ENCODE measurements at places on chromosomes 7 and 10. TPM values are rescaled to one million over a fixed set of nuclear protein-coding genes. Genes with fewer than 3 reads are reported as not detected.

The FAM13C gene
- not detected for total RNA-seq

The PRXL2A gene
- 5.1 TPM for total RNA-seq

The TDRD1 gene
- total RNA-seq, result 0.37 TPM

The TEX36 gene
- not detected for total RNA-seq

The RGS10 gene
- 155 TPM for total RNA-seq

The PTF1A gene
- total RNA-seq, result not detected

The TFEC gene
- total RNA-seq, result 0.25 TPM

The C1GALT1 gene
- 45.0 TPM for total RNA-seq

The TUBB8 gene
- total RNA-seq, result not detected

The C10orf105 gene
- 0.45 TPM for total RNA-seq

The MYPN gene
- total RNA-seq, result not detected

The HACD1 gene
- total RNA-seq, result 4.2 TPM

The PROSER2 gene
- total RNA-seq, result 1.9 TPM

The ARHGAP22 gene
- 0.82 TPM for total RNA-seq

The OR2A25 gene
- not detected for total RNA-seq

The CCDC3 gene
- total RNA-seq, result not detected

The GOLGA7B gene
- 16.7 TPM for total RNA-seq

The SPDYE3 gene
- total RNA-seq, result not detected

The HOXA6 gene
- not detected for total RNA-seq

The ARPC1B gene
- 203 TPM for total RNA-seq

The MYO1G gene
- total RNA-seq, result 197 TPM

The MYH16 gene
- total RNA-seq, result not detected

The PPP1R17 gene
- not detected for total RNA-seq

The TRIM73 gene
- 45.0 TPM for total RNA-seq

The ZNF804B gene
- total RNA-seq, result not detected

The VSIR gene
- 81.4 TPM for total RNA-seq

The RASA4 gene
- 89.0 TPM for total RNA-seq

The ANXA7 gene
- total RNA-seq, result 92.9 TPM

The ATAD1 gene
- 42.8 TPM for total RNA-seq

The PRTFDC1 gene
- 0.76 TPM for total RNA-seq

The FAM25A gene
- not detected for total RNA-seq
